ENCODE measurements at places on chromosomes 1 and 21.

GRCh38 chr1:11645270-11645669 is 9.0 kb downstream of the FBXO2 start:
- DNase-seq = no peak

GRCh38 chr1:219281831-219282230 is 108.2 kb downstream of the LYPLAL1 start:
- no peak for DNase-seq

DNA sequence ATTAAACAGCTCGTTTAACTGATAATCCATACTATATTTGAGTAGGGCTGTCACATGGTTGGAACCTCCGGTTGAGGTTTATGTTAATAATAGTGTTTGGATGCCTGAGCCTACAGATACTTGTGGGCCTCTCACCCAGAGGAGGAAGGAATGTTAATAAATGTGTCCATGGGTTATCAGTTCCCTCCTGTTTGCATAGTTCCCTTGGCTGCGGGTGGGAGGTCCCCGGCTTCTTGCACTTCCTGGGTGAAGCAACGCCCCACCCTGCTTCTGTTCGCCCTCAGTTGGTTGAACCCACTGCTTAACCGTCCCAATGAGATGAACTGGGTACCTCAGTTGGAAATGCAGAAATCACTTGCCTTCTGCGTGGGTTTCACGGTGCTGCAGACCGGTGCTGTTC is 23.6 kb upstream of the GBP1 start:
- no peak for DNase-seq

DNA sequence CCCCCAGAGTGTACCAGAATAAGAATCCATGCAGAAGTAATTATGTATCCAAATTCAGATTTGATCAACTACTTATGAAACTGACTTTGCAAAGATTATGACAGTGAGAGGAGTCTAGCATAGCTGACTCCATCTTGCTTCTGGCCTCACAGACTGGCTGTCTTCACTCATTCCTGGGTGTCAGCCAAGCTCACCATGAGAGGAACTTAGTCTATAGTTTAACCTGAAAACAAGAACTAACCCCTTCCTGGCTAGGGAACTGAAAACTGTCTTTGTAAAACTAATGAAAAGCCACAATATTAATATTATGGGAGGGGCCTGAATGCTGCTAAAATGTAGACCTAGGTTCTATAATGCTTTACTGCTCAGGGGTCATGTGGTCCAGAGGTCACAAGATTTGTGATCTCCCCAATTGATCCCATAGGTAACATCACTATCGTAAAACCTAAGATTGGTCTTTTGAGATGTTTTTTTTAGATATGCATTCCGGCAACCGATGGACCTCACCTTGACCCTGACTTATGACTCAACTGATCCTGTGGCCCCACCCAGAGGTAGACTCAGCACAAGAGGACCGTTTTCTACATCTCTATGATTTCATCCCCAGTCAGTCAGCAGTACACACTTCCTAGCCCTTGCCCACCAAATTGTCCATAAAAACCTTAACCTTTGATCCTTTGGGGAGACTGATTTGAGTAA is 55.2 kb downstream of the ATP1B1 start:
- no peak for DNase-seq

DNA sequence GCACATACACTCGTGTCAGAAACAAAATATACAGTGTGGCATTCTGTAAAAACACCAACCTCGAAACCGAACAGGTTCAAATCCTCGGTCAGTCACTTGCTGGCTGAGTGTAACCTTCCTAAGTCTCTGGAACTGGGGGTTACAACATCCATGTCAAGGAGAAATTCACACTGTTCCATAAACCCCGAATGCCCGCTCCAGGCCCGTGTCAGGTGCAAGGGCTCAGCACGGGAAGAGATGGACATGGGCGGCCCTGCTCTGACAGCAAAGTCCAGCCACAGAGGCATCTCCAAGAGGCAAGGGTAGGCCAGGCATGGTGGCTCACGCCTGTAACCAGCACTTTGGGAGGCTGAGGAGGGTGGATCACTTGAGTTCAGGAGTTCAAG is 79.5 kb downstream of the SLC66A1 start:
- DNase-seq = no peak

DNA sequence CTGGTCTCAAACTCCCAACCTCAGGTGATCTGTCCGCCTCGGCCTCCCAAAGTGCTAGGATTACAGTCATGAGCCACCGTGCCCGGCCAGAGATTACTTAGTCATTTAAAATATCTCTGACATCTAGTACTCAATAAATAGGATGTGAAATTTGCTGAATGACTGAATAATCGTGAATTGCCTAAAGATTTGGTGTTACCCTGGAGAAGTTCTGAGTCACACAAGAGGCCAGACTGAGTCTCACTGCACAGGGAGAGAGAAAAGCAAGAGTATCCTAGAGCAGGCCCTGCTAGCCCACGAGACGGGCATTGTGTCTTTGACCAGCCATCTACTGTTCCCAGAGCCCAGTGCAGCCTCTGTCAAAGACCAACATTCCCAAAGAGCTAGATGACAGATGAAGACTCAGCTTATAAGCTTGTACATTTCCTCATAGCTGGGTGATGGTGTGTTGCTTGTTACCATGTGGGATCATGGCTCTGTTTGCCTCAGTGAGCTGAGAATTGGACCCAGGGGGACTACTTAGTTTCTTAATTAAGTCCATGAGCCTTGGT is 5.6 kb upstream of the EIF4G3 start:
- peak; percentile 35 for DNase-seq

DNA sequence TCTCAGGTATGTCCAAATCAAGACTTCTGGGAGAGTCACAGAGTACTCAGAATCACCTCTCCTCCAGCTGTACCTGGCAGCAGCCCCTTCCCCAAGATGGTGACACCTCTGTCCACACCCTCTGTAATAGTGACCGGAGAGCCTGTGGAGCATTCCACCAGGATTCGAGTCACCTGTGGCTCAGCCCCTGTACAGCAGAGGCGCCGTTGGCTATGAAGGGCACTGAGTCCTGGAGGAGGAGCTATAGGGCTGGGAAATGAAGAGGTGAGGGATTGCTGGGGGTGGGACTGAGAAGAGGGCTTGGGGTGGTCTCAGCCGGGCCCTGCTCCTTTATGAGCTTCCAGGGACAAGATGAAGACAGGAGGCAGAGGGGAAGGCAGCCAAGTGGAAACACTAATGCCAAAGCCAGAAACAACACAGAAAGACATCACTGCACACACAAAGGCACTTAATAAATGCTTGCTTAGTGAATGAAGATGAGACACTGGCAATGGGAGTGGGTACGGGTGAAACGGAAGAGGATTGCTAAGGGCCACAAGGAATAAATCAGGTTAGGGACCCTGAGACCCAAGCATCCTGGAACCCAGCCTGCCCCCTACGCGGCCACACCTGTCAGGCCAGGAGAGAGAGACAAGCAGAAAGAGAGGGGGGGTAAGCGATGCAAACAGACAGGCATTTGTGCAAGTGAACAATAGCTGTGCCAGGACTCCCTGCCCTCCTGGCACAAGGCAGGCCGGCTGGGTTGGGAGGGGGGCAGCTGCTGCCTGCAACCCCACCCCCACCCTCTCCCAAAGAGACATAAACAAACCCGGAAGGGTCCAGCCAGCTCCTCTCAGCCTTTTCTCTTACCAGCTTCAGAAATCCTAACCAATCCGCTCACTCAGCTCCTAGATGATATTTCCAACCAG is 3.9 kb downstream of the ARHGEF2 start:
- no peak for DNase-seq

GRCh38 chr1:23509896-23510295 is 21.1 kb downstream of the E2F2 start:
- DNase-seq = no peak

DNA sequence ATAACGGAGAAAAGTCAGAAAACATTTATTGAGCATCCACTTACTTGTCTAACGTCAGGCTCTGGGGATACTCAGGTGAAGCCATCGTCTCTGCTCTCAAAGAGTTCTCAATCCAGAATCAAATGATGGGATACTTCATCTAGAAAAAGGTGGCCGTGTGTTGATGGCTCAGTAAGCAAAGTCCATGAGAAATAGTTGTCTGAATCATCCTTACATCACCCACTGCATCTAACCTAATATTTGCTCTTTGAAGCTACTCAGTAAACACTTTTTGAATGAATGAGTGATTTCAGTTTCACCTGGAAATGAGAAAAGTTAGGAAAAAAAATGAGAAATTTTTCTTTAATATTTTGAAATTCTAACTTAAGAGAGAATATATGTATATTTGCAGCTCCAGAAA is 155.3 kb upstream of the PKN2 start:
- no peak for DNase-seq

DNA sequence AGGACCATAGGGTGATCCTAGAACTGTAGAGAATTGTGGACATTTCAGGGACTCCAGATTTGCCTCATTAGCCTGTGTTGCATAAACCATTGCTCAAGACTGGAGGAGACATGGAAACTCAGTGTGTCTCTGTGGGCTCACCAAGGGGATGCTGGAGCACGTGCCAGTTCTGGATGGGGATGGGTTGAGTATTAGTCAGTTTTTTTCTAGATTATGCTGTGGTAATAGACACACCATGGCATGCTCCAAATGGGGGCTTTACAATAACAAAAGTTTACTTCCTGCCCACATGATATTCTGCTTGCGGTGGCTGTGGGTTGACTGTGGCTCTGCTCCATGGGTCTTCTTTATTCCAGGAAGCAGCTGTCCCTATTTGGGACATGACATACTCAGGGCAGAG is 125.4 kb downstream of the FOXD2 start:
- no peak for DNase-seq
